ENCODE measurements at places on chromosomes 7 and 10.

- DNase-seq = no peak
These were observed 99.6 kb downstream of the JMJD1C start for GRCh38 chr10:63365976-63366765.

- peak; percentile 58 for DNase-seq
These were observed 12.6 kb downstream of the DHX32 start for GRCh38 chr10:125868372-125868975.

DNA sequence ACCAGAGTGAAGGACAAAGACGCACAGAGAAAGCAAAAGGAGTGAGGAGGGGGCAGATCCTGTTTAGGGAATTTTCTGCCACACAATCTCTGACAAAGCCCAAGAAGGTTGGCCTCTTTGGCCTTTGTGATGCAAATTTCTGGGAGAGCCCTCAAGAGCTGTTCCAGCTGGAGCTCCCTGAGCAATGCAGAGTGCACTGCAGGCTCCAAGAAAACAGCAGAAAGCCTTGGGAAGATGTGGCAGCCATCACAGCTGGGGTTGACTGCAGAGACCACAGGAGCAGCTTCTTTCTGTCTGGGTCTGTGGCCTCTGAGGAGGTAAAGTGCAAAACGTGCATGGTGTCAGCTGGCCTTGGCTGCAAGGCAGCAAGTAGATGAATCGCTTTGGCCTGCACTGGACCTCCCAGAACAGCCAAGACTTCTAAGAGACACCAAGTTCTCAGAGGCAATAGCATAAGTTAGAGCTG lies 200.2 kb downstream of the ELMO1 start:
- no peak for DNase-seq

DNA sequence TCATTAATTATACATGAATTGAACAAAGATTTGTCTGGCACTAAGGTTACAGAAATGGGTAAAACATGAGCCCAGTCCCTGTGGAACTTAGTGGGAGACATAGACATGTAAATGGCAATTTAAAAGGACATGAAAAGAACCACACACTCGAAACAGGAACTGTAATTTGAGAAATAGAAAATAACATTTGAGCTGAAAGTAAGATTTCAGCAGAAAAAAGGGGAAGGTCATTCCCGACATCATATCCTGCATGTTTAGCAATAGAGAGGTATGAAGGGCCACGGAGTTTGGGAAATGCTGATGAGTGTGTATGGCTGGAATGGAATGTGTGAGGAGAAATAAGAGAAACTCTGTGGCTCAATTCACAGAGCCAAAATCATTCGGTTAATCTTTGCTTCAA lies 175.4 kb upstream of the AHR start:
- no peak for DNase-seq

- DNase-seq = peak; percentile 42
These were observed 662 bp downstream of the DNAJC2 start for GRCh38 chr7:103343758-103344452.
